ENCODE measurements at places on chromosomes 1 and 21.

- DNase-seq, result no peak
Measured at GRCh38 chr1:14707531-14708445, 109.3 kb downstream of the KAZN start.

GRCh38 chr1:154748405-154748775 lies 121.7 kb downstream of the KCNN3 start:
- DNase-seq, result no peak

- no peak for DNase-seq
Measured at GRCh38 chr1:111281411-111281810, 9.2 kb upstream of the CHIA start.

- DNase-seq, result no peak
Measured at GRCh38 chr1:112517646-112518045, 8.9 kb downstream of the WNT2B start.

DNA sequence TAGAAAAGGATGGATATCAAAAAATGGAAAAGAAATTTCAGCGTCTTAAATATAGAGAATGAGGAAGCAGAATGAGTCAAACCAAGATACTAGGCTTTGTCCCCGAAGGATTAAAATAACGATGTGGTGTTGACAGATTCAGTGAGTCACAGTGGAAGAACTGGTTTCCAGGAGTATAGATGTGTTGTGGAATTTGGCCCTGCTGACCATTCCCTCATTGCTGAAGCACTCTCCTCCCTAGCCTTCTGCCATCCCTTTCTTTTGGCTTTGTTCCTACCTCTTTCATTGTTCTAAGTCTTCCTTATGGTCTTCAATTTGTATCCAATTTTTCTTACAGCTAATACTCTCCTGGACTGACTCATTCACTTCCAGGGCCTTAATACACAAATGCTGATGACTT lies 23.1 kb upstream of the USP25 start:
- DNase-seq, result no peak

DNA sequence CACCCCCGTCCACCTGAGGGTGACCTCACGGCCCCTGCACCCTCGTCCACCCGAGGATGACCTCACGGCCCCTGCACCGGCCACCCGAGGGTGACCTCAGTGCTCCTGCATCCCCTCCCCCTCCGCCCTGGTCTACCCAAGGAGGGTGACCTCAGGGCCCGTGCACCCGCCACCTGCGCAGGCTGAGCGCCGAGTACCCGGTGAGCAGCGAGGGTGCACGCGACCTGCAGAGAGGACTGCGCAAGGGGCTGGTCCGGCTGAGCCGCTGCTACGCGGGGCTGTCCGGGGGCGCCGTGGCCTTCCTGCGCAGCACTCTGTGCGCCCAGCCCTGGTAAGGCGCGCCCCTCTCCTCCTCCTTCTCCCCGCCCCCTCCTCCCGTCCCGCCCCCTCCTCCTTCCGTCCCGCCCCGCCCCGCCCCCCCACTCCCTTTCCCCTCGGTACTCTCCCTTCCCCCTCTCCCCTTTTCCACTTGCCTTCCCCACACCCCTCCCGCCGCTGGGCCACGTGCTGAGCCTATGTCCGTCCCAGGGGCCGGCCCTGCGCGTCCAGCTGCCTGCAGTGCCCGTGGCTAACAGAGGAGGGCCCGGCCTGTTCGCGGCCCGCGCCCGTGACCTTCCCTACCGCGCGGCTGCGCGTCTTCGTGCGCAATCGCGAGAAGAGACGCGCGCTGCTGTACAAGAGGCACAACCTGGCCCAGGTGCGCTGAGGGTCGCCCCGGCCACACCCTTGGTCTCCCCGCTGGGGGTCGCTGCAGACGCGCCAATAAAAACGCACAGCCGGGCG lies 28.4 kb downstream of the TRIM11 start:
- peak; percentile 88 for DNase-seq

DNA sequence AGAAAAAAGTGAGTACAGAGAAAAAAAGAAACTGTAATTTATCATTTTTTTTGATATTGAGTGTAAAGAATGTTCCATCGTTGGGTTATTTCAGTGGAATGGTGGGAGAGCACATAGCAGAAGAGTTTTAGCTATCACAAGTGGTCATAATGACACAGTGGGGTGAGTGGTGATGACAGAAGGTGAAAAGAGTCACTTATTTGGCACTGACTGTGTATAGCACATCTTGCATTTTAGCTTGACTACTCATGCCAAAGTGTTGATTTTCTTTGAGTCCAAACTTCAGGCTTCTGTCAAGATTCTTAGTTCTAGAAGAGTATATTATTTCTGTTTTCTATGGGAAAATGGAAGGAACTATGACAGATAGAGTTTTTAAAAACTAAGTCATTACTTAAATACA lies 261.2 kb downstream of the GRIK1 start:
- no peak for DNase-seq

GRCh38 chr1:117061986-117062415 lies 1.9 kb downstream of the TTF2 start:
- no peak for DNase-seq

- no peak for DNase-seq
Measured at GRCh38 chr1:177927021-177927596, 42.7 kb downstream of the SEC16B start.

GRCh38 chr1:19771350-19771749 lies 28.4 kb downstream of the TMCO4 start:
- DNase-seq, result no peak

DNA sequence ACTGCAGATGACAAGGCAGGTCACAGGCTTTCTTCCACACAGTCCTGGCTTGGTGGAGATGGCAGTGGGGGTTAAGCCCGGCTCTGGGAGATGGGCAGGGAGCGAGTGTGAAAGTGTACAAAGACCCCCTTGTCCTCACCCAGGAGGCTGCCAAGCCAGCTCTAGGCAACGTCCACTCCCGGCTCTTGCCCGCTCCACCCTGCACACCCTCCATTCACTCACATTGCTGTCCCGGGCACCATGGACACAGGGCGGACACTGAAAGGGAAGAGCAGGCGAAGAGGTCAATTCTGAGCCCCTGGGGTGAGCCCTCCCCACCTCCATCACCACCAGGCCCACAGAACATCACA lies 8.9 kb downstream of the COL16A1 start:
- DNase-seq, result no peak

- DNase-seq, result no peak
Measured at GRCh38 chr1:248905662-248906008, 400 bp upstream of the PGBD2 start.

GRCh38 chr1:177732178-177732577 lies 237.7 kb downstream of the SEC16B start:
- DNase-seq, result no peak

Measured in spleen (tissue), 13 donors.